CD4-positive, CD25-positive, alpha-beta regulatory T cell (primary cell): ENCODE measurements at places on chromosomes 12 and 14. TPM values are rescaled to one million over a fixed set of nuclear protein-coding genes. Genes with fewer than 3 reads are reported as not detected.

DNA sequence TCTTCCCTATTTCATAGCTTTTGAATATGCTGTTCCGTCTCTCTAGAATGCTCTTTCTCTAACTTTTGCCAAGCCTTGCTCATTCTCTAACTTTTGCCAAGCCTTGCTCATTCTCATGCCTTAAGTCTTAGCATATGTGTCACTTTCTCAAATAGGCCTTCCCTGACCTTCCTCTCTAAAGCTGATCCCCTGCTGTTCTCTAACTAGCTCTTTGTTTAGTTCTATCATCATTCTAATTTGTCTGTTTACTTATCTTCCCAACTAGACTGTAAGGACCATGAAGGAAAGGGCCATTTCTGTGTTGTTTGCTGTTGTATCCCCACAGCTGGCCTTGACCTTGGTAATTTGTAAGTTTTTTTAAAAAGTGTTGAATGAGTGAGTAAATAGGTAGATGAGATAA lies 71.1 kb downstream of the ZNF641 start:
- DNase-seq = no peak
- no peaks in the 10 kb centered on the region for H3K36me3 ChIP-seq

DNA sequence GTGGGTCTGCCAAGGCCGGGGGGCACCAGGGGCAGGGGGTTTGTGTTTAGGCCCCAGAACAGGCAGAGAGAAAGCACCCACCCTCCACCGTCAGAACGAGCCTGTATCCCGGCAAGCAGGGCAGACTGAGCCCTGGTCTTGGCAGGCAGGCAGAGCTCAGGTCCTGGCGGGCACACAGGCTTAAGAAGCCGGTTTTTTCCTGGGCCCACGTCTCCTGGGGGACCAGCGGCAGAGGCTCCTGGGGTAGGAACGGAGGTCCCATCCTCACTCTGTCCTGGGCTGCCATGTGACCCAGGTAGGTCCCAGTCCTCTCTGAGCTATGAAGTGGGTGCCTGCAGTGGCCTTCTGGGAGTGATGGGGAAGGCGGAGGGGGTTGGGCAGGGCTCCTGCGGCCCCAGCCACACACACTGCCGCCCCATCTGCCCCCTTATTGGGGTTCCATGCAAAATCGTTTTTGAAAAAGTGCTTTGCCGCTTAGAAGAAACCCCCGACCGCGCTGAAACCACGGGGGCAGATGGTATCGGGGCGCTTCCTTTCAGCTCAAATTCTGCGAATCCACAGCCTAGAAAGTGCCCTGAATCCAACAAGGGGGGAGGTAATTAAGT lies 24.2 kb downstream of the SH2B3 start:
- H3K36me3 ChIP-seq = no peaks in the 10 kb centered on the region
- H3K27ac ChIP-seq = peak overlapping the region; percentile 95
- DNase-seq = peak; percentile 94
- H3K4me3 ChIP-seq = peak overlapping the region; percentile 73
- no peaks in the 10 kb centered on the region for H3K27me3 ChIP-seq

DNA sequence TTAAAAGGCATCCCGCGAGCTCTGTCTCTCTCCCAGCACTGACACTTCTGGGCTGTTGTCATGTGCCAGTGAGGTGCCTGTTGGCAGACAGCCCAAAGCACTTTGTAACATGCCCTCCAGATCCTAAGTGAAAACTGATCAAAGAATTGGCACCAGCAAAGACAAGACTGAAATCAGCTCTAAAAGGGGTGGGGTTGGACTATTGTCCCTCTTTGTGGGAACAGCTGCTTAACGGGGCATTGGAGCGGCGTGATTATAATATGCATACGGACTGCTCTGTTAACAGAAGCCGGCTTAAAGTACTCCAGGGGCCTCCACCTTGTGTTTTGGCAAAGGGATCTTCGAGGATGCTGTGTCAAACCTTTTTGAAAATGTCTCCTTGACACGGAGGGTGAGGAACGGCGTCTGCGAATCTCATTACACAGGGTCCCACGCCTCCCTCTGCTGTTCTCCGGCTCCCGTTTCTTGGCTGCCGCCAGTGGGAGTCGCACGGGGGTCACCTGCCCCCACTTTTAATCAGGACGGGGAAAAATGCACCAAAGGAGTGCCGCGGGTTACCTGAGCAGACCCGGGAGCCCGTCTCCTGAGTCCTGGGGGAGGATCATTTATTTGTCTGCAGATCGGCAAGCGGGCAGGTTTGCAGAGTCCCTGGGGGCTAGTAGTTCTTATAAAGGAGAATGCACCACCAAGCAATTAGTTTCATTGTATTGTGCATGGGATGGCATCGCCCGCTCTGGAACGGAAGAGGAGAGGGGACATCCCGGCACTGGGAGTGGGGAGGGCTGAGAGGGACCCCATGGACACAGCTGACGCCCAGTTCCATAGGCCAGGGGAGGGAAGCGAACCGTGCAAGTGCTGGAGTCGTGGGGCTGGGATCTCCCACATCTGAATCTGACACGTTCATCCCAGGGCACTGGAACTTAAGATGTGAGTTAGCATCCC lies 44.3 kb downstream of the SPRING1 start:
- H3K27me3 ChIP-seq = peaks cover 7% of the 10 kb centered on the region
- H3K4me3 ChIP-seq = no peak overlapping the region
- H3K36me3 ChIP-seq = no peaks in the 10 kb centered on the region
- no peaks in the 10 kb centered on the region for H3K4me1 ChIP-seq

DNA sequence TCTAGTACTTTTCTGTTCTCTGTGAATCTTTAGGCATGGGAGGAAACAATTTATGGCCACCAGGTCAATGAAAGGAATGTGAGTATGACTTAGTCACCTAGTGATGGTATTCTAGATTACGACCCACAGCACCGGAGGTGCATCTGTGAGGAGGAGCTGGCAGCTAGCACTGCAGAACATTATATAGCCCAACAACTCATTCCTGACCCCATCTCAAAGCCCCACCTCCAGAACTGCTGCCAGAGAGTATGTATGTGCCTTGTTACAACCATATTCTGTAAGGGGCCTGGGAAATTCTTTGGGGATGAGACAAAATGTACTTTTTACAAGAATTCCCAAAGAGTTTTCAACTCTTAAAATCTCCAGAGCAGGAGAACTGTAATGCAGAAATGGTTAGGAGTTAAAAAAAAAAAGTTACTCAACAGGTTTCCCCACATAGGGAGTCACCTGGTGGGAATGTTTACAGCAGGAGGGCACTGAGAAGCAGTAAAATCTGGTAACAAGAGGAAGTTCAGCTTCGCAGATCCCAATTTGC lies 34.9 kb upstream of the CERS5 start:
- no peaks in the 10 kb centered on the region for H3K27me3 ChIP-seq
- no peak for DNase-seq
- H3K27ac ChIP-seq = no peak overlapping the region
- H3K36me3 ChIP-seq = peaks cover 80% of the 10 kb centered on the region

DNA sequence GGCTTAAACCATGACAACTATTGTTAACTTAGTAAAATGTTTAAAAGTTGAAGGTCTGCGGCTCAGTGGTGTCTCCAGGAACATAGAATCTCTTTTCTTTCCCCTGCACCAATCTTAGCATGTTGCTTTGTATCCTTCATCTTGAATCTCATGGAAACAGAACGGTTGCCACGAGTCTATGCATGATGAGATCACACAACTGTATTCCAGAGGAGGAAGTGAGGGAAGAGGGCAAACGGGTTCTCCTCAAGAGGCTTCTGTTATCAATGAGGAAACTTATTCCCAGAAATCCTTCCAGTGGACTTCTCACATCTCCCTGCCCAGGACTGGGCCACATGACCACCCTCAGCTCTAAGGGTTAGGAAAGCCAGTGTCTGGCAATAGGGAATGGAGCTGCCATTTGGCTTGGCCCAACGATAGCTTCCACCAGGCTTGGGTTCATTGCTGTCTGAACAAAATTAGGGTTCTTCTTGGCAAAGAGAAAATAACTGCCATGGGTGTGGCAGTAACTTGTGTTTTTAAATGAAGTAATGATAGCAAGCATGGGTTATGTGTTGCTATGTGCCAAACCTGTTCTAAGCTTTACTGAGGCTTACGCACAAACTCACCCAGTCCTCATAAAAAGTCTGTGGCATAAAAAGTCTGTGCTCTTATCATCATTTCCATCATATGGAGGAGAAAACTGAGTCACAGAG lies 17.4 kb downstream of the PLXNC1 start:
- H3K27ac ChIP-seq = no peak overlapping the region
- no peaks in the 10 kb centered on the region for H3K36me3 ChIP-seq
- H3K27me3 ChIP-seq = no peaks in the 10 kb centered on the region
- H3K4me1 ChIP-seq = no peaks in the 10 kb centered on the region

GRCh38 chr12:25839470-25839869 lies 119.0 kb upstream of the RASSF8 start:
- H3K4me1 ChIP-seq = no peaks in the 10 kb centered on the region
- no peak overlapping the region for H3K27ac ChIP-seq
- no peaks in the 10 kb centered on the region for H3K36me3 ChIP-seq
- no peaks in the 10 kb centered on the region for H3K27me3 ChIP-seq

Gene GLI1
- 0.47 TPM for total RNA-seq

Gene SERPINA9
- not detected for total RNA-seq

Gene AP1G2
- 329 TPM for total RNA-seq
